ENCODE measurements at places on chromosomes 12 and 14.

DNA sequence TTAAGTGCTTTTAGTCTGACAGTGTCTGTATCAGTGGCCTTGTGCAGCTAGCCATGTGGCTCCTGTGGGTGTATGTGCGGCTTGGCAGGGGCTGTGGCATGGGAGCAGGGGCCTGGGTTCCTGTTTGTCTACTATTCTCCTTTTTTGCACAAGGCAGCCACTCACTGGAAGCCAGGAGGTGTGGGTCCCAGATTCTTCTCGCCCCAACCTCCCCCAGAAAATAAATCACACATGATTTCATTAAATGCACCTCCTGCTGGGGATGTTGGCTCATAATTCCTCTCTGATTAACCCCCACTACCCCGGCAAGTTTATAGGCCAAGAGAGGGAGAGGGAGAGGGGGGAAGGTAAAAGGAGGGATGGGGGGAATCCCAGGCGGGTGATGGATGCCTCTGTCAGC is 17.6 kb downstream of the CALCOCO1 start:
- no peak for DNase-seq

GRCh38 chr14:75427482-75428229 is at the start of gene JDP2:
JDP2 (plus strand) TSS chr14:75428022; CDS start chr14:75437921, 9,899 bp downstream.
- DNase-seq: no peak

- no peak for DNase-seq
These were observed 8.9 kb downstream of the CDKN1B start for GRCh38 chr12:12725956-12726554.

DNA sequence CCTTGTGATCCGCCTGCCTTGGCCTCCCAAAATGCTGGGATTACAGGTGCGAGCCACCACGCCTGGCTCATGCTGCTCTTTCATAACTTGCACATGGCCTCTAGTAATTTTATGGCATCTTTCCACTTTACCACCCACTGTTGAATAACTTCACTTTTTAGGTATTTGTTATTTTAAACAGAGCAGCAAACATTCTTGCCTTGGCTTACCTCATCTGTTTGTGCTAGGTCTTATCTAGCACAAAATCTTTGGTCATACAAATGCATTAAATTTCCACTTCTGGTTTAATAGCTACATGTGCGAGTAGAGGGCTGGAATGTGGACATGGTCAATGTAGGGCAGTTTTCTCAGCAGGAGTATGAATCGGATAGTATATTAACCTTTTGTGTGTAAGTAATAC is 38.8 kb upstream of the ATF7IP start:
- DNase-seq: no peak

DNA sequence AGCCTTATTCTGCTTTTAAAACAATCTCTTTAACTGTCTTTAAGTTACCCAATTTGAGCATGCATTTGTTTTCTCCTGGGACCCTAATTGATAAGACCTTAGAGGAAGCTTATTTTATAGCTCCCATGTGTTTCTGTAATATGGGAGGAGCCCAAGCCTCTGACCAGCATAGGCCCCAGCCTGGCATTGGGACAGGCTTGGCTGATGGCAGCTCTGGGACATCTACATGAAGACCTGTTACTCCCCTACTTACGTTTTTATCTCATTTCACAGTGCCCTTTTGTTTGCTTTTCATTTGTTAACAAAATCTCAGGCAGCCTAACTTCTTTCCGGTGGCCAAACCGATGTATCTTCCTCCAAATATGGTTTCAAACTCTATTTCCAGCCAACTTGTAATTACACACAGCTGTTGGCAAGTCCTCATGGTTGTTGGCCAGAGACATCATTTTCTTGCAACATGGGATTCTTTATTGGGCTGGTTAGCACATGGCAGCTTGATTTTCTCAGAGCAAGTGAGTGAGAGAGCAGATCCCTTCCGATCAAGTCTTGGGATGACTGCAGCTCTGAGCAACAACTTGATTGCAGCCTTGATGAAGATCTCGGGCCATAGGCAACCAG is 1117.5 kb downstream of the AACS start:
- no peak for DNase-seq
